ENCODE measurements at places on chromosomes 5 and 9. TPM values are rescaled to one million over a fixed set of nuclear protein-coding genes. Genes with fewer than 3 reads are reported as not detected.

Gene ARRDC1
- 89.2 TPM for total RNA-seq

Gene CNTNAP3B
- 0.80 TPM for total RNA-seq

Gene GLDC
- total RNA-seq: 0.71 TPM

Gene NUP188
- 93.2 TPM for total RNA-seq

Gene TSLP
- total RNA-seq: not detected

Gene MYMK
- total RNA-seq: not detected

Gene SLC34A1
- not detected for total RNA-seq

Gene SYNPO
- 16.8 TPM for total RNA-seq

Gene PFN3
- not detected for total RNA-seq

Gene C9orf153
- 0.67 TPM for total RNA-seq

Gene SYK
- total RNA-seq: 242 TPM

Gene ZBED3
- total RNA-seq: 1.6 TPM

Gene ASPN
- not detected for total RNA-seq

Gene NCS1
- 0.39 TPM for total RNA-seq

Gene FOXD4L3
- total RNA-seq: 0.22 TPM

Gene PLAC8L1
- 0.51 TPM for total RNA-seq

Gene ANKRD31
- total RNA-seq: 0.10 TPM

Gene PTGS1
- total RNA-seq: 10.4 TPM

Gene FUT7
- 8.2 TPM for total RNA-seq

Gene PWWP2A
- 48.8 TPM for total RNA-seq

Gene SPATA31C1
- not detected for total RNA-seq

Gene TJP2
- 2.4 TPM for total RNA-seq

Gene LAMC3
- 0.25 TPM for total RNA-seq

Gene DPH7
- total RNA-seq: 64.7 TPM

Gene PCDHGB7
- 1.9 TPM for total RNA-seq

Gene C1QTNF2
- not detected for total RNA-seq

Gene CCDC192
- total RNA-seq: not detected

Gene DIRAS2
- not detected for total RNA-seq

Gene CTSV
- not detected for total RNA-seq

Gene PKD2L2
- 0.63 TPM for total RNA-seq

Gene FGF1
- total RNA-seq: not detected

Gene ELP1
- 29.4 TPM for total RNA-seq

Gene RXFP3
- not detected for total RNA-seq

Gene TMED9
- total RNA-seq: 63.1 TPM

Gene EQTN
- not detected for total RNA-seq

Gene PLK2
- 49.8 TPM for total RNA-seq

Gene HTR4
- total RNA-seq: not detected

Gene CA9
- not detected for total RNA-seq

Gene BAAT
- total RNA-seq: not detected

Gene WWC1
- 2.0 TPM for total RNA-seq

Measured in B cell (primary cell).